Aortic smooth muscle cell (primary cell): ENCODE measurements at places on chromosomes 1 and 21. TPM values are rescaled to one million over a fixed set of nuclear protein-coding genes. Genes with fewer than 3 reads are reported as not detected.

SERPINC1 gene
- 0.12 and 0.13 TPM in 2 replicates for total RNA-seq

ADAM15 gene
- total RNA-seq, result 80.9 and 98.0 TPM in 2 replicates

LAMTOR2 gene
- 50.4 and 57.7 TPM in 2 replicates for total RNA-seq

SGIP1 gene
- total RNA-seq, result 31.7 and 61.1 TPM in 2 replicates

ZNF496 gene
- 6.3 and 8.8 TPM in 2 replicates for total RNA-seq

GJA5 gene
- total RNA-seq, result 0.31 and 1.5 TPM in 2 replicates

TAL1 gene
- 0.31 and 0.66 TPM in 2 replicates for total RNA-seq

SPOCD1 gene
- total RNA-seq, result 35.8 and 43.3 TPM in 2 replicates
